Naive thymus-derived CD8-positive, alpha-beta T cell (primary cell): ENCODE measurements at places on chromosomes 2 and 18.

- DNase-seq: no peak
Observed at GRCh38 chr2:117714745-117715417, 99.6 kb upstream of the DDX18 start.

DNA sequence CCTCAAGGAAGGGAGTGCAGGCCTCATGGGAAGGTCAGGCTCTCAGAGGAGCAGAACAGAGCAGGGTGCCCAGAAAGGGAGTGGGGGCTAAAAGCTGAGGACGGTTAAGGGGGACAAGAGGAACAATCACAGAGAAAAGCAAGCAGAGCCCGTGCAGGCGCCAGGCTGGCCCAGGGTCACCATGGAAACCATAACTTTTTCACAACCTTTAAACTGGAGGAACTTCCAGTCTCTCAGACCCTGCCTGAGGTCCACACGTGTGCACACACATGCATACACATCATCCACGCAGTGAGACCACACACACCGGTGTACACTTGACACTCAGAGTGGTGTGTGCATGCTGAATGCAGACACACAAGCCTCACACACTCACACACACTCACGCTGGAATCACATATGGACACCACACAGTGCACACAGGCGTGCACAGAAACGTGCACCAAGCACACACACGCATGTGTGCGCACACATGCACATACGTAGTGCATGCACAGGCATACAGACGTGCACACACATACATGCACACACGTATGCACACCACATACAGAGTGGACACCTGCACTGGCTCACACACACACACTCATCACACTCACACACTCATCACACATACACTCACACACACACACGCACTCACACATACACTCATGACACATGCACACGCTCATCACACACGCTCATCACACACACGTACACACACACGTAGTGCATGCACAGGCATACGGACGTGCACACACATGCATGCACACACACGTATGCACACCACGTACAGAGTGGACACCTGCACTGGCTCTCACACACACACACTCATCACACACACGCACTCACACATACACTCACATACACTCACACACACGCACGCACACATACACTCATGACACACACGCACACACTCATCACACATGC is 37.2 kb upstream of the SNED1 start:
- no peak for DNase-seq

DNA sequence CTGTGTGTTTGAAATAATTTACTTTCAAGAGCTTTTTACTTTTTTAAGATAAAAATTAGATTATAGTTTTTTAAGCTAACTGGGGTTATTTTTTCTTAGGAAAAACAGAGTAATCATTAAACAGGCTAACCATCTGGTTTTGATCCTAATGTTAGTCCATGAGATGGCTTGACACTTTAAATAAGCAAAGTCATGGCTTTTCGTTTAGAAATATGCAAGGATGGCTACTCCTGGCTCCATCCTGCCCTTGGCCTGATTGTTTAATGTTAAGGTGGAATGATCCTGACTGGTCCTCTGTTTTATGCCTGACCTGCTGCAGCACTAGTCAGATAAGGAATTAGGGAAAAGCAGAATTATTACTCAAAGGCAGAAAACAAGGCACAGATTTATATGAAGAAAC is 39.7 kb upstream of the PNPT1 start:
- DNase-seq: no peak

- no peak for DNase-seq
Observed at GRCh38 chr18:179499-179898, 21.1 kb downstream of the USP14 start.

DNA sequence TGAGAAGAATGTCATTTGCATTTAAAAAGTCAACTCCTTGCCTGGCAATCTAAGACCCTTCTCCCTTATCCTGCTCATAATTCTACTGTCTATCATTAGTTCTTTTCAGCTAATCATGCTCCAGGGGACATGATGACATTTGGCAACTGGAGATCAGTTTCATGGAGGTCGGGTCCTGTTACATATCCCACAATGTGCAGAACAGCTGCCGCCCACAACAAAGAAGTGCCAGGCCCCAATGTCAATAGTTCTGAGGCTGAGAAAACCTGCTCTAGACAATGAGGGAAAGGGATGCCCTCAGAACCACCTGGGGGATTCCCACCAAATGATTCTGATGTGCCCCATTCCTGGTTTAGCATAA is 53.4 kb upstream of the IL1RL1 start:
- no peak for DNase-seq

DNA sequence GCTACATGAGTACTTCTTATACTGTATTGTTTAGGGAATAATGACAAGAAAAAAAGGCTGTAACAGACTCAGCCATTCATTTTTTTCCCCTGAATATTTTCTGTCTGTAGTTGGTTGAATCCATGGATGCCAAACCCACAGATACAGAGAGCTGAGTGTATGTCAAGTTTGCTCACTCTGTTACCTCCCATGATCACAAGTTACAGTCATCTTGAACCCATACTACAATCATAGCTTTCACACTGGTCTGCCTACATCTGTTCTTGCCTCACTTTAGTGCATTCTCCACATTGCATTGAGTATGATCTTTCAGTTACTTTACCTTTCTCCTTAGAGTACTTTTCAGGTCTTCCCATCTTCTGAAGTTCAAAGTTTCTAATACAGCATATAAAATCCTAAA is 94.0 kb downstream of the BIRC6 start:
- DNase-seq: no peak
